ENCODE measurements at places on chromosomes 5 and 9.
A peak's percentile ranks its signal among the peaks of the same experiment; 100 is the strongest.

DNA sequence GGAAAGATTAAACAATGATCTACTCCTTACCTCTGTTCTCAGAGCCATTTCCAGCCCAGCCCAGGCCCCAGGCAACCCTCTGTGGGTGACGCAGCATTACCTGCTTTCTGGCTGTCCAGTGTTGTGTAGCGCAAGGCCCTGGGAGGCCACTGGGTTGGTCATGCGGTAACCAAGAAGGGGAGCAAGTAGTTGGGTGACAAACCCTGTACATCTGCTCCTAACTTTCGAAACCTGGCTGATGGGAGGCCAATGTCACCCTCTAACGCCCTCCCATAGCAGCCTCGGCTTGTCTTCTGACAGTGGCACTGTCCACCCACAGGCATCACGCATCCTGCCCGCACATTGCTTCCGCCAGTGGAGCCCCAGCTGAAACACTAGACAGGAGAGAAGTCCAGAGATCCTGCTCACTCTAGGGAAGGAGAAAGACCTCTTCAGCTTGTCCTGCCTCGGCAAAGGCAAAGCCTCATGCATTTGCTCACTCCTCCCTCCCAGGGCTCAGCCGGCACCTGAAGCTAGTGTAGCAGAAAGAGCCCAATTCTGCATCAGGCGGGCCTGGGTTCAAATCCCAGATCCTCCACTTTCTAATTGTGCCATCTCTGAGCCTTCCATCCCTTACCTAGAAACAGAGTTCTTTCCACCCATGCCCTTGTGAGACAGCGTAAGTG lies 94.6 kb downstream of the ADAMTS2 start:
- no peak for DNase-seq

GRCh38 chr5:160605266-160605665 lies 183.6 kb downstream of the PTTG1 start:
- no peak for DNase-seq

GRCh38 chr5:9189681-9190080 lies 356.2 kb downstream of the SEMA5A start:
- no peak for DNase-seq

GRCh38 chr5:177453852-177454396 lies 7.3 kb downstream of the PRR7 start:
- DNase-seq = no peak

- no peak for DNase-seq
Measured at GRCh38 chr9:2711716-2712115, 5.6 kb upstream of the KCNV2 start.

- DNase-seq = no peak
Measured at GRCh38 chr9:110641293-110641692, 27.3 kb upstream of the MUSK start.

DNA sequence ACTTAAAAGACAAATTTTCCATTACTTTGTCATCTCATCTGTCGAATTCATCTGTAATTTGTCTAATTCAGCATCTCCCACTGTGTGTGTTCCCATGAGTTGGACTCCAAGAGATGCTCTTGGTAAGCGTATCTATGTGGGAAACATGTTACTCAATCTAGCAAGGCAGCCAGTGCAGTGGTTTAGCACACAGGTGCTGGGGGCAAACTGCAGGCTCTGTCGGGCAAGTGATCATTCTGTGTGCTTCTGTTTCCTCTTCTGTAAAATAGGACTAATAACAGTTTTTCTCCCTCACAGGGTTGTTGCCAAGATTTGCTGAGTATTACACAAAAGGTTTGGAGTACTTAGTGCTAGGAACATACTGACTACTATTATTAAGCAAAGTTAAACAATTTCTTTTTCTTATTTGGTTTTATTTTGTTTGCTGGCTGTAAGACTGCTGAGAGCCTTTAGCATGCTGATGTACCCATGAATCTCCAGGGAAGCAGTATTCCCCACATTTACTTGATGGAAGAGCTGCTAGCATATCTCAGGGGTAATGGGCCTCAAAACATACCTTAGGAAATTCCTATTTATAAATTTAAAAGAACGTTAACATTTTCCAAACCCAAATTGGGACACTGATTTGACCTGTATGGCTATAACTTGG lies 709 bp upstream of the GAPT start:
- peak; percentile 31 for DNase-seq

GRCh38 chr5:29005386-29005785 lies 1967.0 kb upstream of the CDH9 start:
- no peak for DNase-seq

DNA sequence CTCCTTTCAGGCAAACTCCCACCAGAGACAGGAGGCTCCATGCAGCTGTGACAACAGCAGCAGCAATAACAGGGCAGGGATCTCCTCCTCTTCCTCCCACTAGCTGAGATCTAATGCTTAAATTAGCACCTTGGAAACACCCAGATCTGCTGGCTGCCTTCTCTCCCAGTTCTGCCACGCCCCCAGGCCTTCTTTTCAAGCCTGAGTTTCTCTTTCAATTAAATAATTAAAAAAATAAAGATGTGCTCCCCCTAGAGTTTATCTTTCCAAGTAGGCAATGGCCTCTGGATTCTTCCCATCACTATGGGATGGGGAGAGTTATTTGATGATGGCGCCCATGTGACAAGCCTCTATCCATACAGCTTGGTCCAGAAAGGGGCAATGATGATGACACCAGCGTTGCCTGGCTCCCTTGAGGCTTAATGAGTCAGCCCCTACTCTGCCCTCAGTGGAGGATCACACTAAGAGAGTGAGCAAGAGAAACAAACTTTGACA lies 3.8 kb downstream of the FAM219A start:
- no peak for DNase-seq

GRCh38 chr9:98010445-98010844 lies 27.3 kb downstream of the ANP32B start:
- no peak for DNase-seq

GRCh38 chr9:6450641-6451375 lies 37.8 kb downstream of the UHRF2 start:
- no peak for DNase-seq

GRCh38 chr5:56148453-56148971 lies 84.6 kb downstream of the ANKRD55 start:
- no peak for DNase-seq

DNA sequence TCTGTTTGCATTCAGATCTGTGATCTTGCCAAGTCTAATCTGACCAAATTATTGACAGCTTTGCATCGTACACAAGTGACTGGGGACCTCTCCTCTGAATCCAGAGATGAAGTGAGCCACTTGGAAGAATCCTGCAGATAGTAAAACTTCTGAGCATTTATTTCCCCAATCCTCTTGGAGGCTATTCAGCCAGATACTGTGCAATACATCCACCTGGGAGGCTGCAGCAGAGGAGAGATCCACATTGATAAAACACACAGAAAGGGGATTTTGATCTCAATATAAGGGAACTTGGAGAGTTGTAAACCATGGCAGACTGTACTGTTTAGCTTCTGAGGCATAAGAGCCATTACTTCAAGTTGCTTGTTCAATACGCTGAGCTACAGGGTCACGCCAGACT lies 654.6 kb downstream of the MTRR start:
- DNase-seq = no peak

GRCh38 chr9:121277518-121278295 lies 9.7 kb downstream of the GSN start:
- DNase-seq = no peak

DNA sequence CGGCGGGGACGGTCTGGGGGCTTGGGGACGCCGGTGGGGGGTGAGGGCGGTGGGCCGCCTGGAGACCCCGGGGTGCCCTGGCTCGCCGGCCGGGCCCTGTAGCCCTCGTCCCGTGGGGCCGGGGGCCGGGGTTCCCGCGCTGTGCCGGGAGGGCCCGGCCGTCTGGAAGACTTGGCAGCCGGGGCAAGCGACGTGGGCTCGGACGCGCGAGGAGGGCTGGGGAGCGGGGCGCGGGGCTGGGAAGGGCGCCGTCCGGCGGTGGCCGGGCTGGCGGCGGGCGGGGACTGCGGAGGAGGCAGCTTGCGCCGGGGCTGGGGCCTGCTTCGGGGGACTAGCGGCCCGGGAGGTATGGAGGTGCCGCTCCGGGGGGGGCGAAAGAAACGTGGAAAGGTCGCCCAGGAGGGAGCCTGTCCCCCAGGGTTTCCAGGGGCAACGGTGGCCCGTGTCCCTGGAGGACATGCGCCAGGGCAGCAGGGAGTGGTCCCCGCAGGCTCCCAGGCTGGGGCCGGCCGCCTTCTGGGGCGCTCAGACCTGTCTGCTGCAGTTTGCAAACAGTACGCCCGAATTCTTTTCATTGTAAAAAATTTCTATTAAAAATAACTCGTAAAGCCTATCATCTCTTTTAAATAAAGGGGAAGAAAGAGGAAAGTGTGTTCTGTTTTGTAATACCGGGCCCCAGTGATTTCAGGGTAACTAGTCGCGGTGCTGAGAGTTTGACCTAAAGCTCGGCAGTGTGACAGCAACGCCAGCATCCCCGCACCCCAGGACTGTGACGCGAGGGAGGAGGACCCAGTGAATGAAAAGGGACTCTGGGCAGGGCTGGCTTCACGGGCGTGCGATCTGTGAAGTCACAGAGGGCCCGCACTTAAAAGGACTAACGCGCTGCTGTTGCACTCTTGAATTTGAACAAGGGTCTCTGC lies 752 bp upstream of the ANKH start:
- peak; percentile 73 for DNase-seq

GRCh38 chr5:73115399-73116051 lies 4.8 kb upstream of the TMEM171 start:
- DNase-seq = no peak

DNA sequence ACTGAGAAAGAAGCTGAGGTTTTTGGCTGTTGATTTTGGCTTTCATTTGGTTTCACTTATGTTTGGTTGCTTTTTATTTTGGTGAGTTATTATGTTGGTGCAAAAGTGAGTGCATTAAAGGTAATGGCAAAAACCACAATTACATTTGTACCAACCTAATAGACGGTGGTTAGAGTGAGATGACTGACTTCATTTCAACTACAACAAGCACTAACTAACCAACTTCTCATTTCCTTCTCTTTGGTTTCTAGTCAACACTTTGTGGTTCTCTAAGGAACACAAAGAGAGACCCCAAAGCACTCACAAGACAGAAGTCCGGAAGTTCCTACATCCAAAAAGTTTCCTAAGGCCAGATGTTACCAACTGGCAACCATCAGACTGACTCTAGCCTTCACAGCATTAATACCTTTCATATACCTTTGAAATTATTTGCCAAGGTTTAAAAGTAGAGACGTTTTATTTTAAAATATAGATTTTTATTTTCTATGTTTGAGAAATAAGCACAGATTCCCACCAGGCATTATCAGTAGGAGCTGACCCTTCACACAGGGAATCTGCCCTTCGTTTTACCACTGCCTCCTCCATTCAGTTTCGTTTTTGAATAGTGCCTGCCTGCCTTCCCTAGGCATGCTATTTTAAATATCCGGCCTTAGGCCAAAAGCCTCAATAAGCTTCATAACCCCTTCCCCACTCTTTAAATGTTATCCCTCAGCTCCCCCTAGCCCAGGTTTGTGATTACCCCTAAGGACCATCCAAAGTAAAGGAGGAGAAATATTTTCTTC lies 301.1 kb upstream of the PTGER4 start:
- no peak for DNase-seq

DNA sequence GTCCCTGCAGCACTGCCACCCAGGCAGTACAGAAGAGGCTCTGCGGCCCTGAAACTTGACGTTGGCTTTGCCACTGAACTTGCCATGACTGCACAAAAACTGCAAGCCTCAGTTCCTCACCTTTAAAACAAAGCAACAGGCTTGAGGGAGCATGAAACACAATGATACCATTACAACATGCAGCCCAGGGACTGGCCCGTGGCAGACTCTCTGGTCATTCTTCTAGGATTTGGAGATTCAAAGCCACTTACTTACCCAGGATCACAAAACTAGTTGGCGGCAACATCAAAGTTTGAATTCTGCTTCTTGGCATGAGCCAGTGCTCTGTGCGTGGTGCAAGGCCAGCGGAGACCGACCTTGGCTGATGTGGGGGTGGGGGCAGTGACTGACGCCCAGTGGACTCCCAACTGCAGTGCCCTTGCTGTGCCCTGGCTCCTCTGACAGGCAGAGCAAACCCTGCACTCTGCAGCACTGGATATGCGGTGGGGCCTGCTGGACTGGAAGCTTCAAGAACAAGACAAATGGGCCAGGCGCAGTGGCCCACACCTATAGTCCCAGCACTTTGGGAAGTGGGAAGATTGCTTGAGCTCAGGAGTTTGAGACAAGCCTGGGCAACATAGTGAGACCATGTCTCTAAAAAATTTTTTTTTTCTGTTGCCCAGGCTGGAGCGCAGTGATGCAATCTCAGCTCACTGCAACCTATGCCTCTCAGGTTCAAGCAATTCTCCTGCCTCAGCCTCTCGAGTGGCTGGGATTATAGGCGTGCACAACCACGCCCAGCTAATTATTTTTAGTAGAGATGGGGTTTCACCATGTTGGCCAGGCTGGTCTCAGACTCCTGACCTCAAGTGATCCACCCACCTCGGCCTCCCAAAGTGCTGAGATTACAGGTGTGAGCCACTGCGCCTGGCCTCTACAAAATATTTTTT lies 18.9 kb downstream of the SQSTM1 start:
- no peak for DNase-seq

GRCh38 chr5:127293373-127293772 lies 2.8 kb downstream of the MEGF10 start:
- no peak for DNase-seq

- DNase-seq = no peak
Measured at GRCh38 chr5:108028412-108028811, 353.5 kb downstream of the FBXL17 start.

DNA sequence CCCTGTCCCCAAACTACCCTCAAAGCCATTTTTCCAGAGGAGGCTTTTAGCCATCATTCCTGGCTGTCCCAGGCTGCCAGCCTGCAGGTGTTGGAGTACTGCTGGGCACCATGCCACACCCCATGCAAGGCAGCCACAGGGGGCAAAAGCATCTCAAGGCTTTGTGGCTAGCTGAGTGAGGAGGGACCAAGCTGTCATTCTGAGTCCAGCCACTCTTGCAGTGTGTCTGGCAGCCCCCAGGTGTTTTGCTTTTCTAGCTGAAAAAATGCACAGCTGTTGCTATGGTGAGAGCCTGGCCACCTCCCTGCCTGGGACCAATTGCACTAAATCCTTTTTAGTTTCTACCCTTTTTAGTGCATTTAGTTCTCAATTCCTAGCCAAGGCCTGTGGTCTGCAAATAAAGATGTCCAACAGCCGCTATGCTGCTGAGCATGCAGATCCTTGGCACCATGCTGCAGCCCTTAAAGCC lies 50.4 kb upstream of the PTGS1 start:
- no peak for DNase-seq

GRCh38 chr9:26802921-26803320 lies 89.7 kb downstream of the CAAP1 start:
- no peak for DNase-seq

GRCh38 chr9:99181621-99182020 lies 40.1 kb downstream of the ALG2 start:
- DNase-seq = no peak

GRCh38 chr5:147930769-147931168 lies 24.4 kb upstream of the C5orf46 start:
- no peak for DNase-seq

- peak; percentile 13 for DNase-seq
Measured at GRCh38 chr5:67031692-67032091, 164.9 kb downstream of the CD180 start.

- no peak for DNase-seq
Measured at GRCh38 chr5:95770830-95771708, 39.9 kb downstream of the RHOBTB3 start.

DNA sequence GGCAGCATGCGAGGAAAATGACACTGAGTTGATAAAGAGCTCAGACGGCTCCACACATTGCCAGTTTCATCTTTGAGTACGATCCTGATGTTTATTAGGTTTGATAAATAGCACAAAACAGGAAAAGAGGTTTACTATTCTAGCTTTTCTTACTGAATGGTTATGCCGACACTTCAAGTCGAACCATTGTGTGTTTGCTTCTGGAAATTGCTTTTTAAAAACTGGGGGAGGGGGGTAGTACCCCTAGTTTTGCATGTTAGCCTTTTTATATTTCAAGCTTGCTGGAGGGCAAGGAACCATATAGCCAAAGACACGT lies 5.2 kb downstream of the PTCH1 start:
- DNase-seq = peak; percentile 65
